ENCODE measurements at places on chromosomes 2 and 18.

GRCh38 chr2:164479460-164479859, 141.8 kb downstream of the GRB14 start:
- peak; percentile 19 for DNase-seq

GRCh38 chr18:10973567-10974203, 175.7 kb downstream of the PIEZO2 start:
- peak; percentile 12 for DNase-seq

DNA sequence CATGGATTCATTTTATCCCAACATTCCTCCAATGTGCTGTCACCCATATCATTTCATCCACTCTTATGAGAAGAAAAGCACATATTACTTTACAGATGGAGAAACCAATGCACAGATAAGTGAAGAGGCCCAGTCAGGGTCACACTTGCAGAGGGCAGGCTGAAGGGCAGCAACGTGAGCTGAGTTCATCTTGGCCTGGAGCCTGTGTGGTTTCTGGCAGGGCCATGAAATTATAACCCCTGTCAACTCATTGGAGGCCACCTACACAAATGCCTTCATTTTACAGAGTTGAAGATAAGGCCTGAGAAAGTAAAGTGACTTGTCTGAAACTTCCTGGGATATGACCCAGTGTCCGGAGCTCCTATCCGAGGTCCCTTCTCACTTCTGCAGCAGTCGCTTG, 88.4 kb upstream of the NRP2 start:
- no peak for DNase-seq

- DNase-seq = peak; percentile 40
Observed at GRCh38 chr2:97906307-97906706, 89.4 kb downstream of the TMEM131 start.

DNA sequence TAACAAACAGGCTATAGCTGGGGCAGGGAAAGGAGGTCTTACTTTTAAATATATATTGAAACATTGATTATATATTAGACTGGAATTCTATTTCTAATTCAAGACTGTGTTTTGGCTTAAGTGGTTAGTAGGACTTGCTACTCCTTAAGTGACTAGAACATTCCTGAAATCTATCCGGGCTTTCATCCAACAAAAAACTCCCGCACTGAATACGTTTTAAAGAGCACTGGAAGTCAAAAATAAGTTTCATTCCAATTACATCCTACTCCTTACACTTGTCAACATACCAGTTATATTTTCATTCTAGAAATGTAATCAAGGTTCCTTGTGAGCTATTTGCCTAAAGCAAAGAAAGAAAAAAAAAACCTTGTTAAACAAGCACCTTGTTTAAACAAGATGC, 204.6 kb downstream of the SP3 start:
- no peak for DNase-seq

- DNase-seq = no peak
Observed at GRCh38 chr2:150900913-150901312, 360.8 kb downstream of the RBM43 start.

DNA sequence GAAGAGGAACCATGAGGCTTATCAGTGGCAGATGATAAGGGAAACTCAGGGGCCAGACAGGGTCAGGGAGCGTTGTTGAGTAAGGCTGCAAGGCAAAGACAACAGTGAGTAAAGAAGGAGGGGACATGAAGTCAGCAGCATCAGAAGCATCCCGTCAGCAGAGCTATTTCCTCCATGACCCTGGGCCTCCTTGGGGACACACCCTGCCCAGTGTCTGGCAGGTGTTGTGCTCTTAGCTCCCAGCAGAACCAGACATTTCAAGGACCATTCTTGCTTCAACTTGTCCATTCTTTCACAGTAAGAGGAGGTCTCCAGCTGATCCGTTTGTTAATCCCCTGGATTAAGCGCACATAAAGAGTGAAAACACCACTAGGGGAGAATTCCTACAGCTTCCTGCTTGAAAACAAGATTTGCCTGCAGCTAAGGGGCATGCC, 88.7 kb upstream of the MEIS1 start:
- no peak for DNase-seq

- DNase-seq = peak; percentile 87
Observed at GRCh38 chr18:3594760-3595368, 144.9 kb downstream of the TGIF1 start.

DNA sequence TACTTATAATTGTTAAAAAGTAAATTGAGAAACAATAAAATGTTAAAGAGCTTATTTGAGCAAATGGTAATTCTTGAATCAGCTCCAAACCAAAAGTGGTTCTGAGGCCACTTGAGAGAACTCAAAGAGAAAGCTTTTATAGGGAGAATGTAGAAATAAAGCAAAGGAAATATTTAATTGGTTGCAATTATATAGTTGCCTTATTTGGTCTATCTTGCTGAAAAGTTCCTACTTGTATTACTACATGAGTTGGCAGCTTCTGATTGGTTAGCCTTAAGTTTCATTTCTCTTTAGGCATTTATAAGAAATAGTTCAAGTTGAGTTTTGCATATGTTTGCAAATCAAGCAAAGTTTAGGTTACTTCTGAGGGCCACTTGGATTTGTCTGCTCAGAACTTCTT, 38.1 kb downstream of the SCN2A start:
- no peak for DNase-seq

DNA sequence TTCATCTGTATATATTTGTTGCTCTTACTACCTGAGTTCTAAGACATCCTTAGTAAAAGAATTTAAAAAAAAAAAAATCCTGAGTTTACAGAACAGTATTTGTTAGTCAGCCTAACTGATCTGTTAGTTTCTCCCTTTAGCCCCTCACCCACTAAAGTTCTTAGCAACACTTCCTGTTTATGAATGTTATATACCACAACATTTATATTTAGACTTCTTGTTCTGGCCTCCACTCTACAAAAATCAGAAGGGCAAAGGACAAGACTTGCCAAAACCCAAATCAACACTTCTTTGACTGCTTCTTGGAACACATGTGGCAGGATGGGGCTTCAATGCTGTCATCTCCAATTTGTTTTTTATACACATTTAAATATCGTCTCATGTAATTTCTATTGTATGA, 71.1 kb downstream of the MGAT5 start:
- no peak for DNase-seq

- no peak for DNase-seq
Observed at GRCh38 chr2:24744356-24744755, 48.8 kb downstream of the PTRHD1 start.

DNA sequence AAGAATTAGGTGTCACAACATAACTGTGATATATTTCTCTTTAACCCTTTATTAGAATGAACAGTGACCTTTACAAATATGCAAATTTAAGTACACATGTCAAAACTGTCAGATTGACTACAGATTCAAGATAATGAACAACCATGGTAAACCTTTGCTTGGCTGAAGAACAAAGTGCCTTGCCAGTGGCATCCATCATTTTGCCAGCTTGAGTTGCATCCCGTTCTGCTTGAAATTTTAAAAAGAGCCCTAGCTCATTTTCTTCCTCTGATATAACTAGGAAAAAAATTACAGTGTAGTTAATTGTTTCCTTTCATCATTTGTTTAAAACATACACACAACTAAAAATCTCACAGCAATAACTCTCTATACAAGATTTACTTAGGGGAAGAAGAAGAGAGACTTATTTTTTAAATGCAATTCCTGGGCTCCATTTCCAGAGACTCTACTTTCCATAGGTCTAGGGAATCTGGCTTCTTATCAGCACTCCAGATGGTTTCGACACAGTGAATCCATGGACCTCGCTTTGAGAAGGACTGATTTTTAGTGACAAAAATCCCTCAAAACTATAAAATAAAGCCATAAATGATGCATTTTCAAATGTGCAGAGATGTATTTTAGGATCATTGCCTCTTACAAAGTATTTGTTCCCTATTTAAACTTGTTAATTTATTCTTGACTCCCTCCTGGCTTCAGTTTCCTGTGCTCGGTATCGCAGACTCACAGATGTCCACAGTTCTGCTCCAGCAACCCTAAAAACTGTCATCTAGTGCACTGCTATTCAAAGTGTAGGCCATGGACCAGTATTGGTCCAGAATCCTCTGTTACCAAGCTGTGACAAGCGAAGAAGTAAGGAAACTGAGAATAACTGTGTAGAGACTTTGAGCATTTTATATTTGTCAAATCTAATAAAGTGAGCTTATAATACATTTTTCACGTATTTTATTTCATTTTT, 50.1 kb downstream of the ICA1L start:
- no peak for DNase-seq

GRCh38 chr2:167454036-167454435, 565.8 kb downstream of the XIRP2 start:
- no peak for DNase-seq

- no peak for DNase-seq
Observed at GRCh38 chr2:64203858-64204632, 59.8 kb upstream of the PELI1 start.

GRCh38 chr2:108893277-108893676, 95.7 kb downstream of the EDAR start:
- DNase-seq = no peak

- DNase-seq = no peak
Observed at GRCh38 chr2:727071-727470, 49.9 kb upstream of the TMEM18 start.

DNA sequence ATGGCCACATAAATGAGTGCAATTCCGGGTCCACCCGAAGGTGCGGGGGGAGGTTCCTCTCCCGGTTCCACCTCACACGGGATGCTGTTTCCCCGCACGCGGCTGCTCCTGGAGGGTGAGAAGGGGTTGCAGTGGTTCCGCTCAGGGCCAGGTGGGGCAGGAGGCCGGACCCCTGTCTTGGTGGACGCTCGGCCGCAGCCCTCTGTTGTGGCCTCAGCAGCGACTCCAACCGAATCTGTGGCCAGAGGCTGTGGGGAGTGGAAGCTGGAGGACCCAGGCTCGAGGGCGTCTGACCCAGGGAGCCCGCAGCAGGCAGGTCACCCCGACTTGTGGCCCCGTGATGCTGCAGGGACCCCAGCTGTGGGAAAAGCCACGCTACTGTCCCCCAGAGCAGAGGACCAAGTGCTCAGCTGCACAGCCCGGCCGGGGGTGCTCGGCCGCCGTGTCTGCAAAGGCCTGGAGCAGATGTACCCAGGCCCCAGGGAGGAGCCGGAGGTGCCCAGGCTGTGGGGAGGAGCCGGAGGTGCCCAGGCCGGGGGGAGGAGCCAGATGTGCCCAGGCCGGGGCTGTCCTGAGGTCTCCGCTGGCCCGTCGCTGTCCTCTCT, 83.9 kb downstream of the RTP5 start:
- no peak for DNase-seq

- DNase-seq = no peak
Observed at GRCh38 chr2:180829836-180830235, 150.6 kb upstream of the UBE2E3 start.

GRCh38 chr2:141113301-141113700, 1017.5 kb downstream of the LRP1B start:
- no peak for DNase-seq

DNA sequence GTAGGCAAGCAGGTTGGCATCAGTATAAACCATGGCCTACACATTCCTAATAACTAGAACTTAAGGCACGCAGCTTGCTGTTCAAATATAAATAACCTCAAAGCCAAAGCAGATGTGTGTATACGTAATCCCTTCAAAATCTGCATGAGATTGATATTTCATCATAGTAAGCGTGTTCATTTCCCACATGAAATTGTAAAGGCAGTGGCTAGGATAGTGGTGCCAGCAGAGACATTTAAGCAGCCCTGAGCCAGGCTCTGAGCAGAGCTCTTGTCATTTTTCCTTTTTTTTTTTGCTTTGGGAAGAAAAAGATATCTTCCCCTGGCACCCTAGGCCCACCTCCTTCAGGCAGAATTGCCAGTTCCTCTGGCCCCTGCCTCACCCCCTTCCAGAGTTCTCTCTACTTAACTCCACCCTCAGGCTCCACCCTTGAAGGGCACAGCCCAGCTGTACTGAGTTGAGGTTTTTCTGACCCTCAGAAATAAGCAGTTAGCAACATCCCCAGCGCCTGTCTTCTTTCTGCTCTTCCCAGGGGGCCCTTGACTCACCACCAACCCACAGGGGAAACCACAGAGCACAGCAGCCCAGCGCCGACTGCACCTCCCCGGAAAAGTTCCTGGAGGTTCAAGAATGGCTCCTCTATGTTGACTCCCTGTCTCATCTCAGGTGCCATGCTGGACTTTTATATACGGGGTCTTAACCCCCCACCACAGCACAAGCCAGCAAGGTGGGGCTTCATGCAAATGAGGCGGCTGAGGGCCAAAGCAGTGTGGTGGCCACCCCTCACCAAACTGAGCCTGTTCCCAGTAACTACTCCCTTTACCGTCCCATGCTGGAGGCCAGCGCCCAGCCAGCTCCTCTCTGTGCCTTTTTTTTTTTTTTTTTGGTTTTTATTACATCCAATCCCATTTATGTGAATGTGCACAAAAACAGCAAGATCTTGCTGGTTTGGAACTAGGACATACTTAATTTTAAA, 84.7 kb downstream of the EHD3 start:
- DNase-seq = no peak

GRCh38 chr2:137944714-137945113, 19.6 kb upstream of the HNMT start:
- DNase-seq = no peak

DNA sequence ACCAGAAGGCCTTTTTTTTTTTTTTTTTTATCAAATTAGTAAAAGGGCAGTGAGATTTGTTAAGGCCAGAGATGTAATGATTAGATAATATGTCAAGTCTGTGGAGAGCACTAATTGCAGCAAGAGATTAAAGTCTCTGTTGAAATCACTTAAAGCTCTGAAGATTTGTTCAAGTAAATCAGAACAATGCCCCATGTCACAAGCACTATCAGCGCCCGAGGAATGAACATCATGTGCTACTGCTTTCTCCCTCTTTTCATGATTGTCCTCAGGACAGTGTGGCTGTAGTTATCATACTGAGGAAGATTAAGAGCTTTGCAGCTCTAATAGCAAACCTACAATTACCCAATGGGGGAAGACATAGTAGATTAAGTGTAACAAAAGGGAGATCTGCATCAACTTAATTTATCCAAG, 71.1 kb downstream of the TDRD15 start:
- no peak for DNase-seq

- DNase-seq = no peak
Observed at GRCh38 chr18:62978251-62979049, 263.1 kb downstream of the PHLPP1 start.

- no peak for DNase-seq
Observed at GRCh38 chr18:13620206-13620672, 106.1 kb downstream of the FAM210A start.

GRCh38 chr18:32422201-32422600, 48.5 kb downstream of the GAREM1 start:
- no peak for DNase-seq

DNA sequence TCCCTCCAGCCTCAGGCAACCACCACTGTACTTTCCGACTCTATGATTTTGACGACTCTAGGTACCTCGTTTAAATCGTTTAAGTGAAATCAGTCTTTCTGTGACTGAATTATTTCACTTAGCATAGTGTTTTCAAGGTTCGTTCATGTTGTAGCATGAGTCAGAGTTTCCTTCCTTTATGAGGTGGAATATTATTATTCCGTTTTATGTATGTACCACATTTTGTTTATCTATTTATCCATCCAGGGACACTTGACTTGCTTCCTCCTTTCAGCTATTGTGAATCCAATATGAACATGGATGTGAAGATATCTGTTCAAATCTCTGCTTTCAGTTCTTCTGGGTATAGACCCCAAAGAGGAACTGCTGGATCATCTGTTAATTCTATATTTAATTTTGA, 19.1 kb downstream of the IL1R2 start:
- DNase-seq = no peak

Measured in erythroblast (primary cell).